Left lobe of liver (tissue), 2 donors: ENCODE measurements at places on chromosomes 12 and 14. TPM values are rescaled to one million over a fixed set of nuclear protein-coding genes. Genes with fewer than 3 reads are reported as not detected.

DNA sequence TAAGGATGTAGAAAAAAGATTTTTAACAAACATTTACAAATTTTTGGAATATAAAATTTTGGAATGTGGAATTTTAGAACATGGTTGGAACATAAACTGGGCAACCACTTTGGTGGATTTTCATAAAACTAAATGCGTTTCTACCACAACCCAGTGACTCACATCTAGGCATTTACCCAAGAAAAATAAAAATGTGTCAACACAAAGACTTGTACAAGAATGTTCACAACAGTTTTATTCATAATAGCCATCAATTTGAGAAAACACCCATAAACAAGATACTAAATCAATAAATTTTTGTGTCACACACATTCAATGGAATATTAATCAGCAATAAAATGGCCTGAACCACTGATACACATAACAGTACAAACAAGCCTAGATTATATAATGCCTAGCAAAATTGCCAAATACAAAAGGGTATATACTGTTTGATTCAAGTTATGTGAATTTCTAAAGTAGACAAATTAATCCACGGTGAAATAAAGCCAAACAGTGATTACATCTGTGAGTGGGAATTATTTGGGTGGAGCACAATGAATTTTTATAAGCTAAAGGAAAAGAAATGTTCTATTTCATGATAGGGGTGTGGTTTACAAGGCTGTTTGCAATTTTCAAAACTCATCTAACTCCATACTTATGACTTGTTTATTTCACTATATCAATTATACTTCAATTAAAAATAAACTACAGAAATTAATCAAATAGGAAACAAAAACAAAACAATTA lies 415.2 kb upstream of the OR4E1 start:
- DNase-seq: no peak

Gene IL26
- not detected for total RNA-seq

Gene FGD6
- total RNA-seq: 4.7 TPM

DNA sequence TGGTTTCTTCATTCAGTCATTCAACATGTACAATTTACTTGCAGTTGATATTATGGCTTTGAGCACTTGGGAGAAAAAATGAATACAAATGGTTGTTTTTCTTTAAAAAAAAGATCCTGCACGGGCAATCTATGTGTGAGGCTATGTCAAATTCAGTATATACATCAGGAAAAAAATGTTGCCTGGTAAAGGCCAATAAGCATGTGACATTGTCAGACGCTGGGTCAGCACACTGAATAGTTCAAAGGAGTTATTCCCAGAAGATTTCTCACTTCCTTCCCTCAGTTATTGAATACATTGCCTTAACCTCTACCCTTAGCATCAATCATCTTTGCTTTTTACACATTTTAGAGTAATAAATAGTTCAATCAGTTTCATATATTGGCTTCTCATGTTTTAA lies 319.2 kb downstream of the NUAK1 start:
- DNase-seq: no peak

Gene CMKLR1
- 3.8 TPM for total RNA-seq

Gene FOS
- total RNA-seq: 13.1 TPM

GRCh38 chr14:69741055-69741454 lies 25.9 kb upstream of the SRSF5 start:
- no peak for DNase-seq
